ENCODE measurements at places on chromosomes 11 and 22.

DNA sequence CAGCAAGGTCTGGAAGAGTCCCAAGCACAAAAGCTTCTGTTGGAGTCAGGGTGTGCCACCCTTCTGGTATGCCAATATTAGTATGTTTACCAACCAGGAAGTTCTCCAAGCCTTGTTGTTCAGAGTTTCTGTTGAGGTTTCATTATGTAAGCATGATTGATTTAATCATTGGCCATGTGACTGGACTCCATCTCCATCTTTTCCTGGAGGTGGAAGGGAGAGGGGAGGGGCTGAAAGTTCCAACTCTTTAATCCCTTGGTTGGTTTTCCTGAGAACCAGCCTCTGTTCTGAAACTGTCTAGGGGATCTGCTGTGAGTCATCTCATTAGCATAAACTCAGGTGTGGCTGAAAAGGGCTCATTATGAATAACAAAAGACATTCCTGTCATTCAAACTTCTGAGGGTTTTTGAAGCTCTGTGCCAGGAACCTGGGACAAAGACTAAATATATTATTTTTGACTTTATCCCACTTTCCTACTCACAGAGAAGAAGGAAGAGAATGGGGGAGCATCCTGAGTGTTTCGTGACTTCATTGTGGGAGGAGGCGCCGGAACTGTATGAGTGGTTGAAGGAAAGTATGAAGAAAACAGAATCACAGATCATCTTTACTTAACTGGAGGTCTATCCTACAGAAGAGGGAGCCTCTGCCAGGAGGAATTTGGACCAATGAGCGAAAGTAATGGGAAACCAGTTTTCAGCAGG is 138.2 kb downstream of the NECTIN1 start:
- no peak for DNase-seq

- DNase-seq: no peak
Measured at GRCh38 chr11:106276859-106277436, 199.5 kb downstream of the AASDHPPT start.

DNA sequence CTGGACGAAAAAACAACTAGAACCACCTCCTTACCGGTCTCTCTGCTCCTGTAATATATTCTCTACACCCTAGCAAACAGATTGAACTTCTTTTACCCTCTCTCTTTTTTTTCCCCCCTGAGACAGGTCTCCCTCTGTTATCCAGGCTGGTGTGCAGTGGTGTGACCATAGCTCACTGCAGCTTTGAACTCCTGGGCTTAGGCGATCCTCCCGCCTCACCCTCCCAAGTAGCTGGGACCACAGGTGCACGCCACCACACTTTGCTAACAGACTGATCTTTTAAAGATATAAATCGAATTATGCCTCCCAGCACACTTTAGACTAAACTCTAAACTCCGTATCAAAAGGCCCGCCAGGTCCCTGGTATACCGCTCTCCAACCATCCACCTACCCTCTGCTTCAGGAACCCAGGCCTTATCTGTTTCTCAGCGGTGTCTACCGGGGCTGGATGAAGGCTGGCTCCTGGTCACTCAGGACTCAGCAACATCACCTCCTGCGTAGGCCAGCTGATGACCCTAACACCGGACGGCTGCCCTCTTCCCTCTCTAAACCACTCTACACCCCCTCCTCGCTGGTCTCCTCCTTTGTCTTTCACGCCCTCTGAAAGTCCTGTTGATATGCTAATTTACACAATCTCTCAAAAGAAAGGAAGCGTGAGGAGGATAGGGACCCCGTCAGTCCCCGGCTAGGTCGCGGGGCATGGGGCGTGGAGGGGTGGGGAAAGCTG is 745 bp downstream of the C22orf39 start:
- peak; percentile 21 for DNase-seq

GRCh38 chr11:83564870-83565269 is 278.7 kb upstream of the CCDC90B start:
- DNase-seq: no peak

DNA sequence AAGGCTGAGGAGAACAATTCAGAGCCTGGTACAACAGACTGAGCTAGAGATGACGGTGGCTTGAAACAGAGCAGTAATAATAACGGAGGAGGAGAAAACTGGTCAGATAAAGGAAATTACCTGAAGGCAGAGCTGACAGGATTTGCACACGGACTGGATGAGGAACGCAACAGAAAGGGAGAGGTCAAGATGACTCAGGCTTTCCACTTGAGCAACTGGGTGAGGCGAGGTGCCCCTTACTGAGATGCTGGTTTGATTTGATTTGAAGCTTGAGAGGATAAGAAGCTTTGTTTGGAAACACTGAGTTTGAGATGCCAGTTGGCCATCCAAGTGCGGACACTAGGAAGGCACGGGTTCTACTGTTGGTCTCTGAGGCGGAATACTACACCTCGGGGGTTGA is 35.4 kb upstream of the NRIP3 start:
- no peak for DNase-seq

- DNase-seq: no peak
Measured at GRCh38 chr22:19901577-19902244, 39.9 kb upstream of the COMT start.

- no peak for DNase-seq
Measured at GRCh38 chr11:64869571-64870175, 8.7 kb downstream of the EHD1 start.

DNA sequence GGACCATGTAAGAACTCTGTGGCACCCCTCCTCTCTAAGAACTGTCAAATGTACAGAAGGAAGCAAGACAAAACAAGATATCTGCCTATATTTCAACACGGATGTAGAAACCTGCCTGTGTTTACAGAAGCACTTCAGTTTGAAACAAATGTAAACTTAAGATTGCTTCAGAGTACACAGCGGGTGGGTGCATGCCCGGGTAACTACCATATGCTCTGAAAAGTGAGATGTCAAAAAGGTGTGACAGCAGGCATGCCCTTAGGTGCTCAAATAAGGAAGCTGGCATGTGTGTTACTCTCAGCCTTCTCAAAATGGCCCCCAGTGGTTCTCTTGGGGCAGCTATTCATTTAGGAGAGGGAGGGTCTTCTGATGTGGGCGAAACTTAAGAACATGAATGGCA is 5.2 kb downstream of the ACP2 start:
- DNase-seq: no peak

GRCh38 chr11:35318977-35319925 is 100.1 kb downstream of the SLC1A2 start:
- no peak for DNase-seq

DNA sequence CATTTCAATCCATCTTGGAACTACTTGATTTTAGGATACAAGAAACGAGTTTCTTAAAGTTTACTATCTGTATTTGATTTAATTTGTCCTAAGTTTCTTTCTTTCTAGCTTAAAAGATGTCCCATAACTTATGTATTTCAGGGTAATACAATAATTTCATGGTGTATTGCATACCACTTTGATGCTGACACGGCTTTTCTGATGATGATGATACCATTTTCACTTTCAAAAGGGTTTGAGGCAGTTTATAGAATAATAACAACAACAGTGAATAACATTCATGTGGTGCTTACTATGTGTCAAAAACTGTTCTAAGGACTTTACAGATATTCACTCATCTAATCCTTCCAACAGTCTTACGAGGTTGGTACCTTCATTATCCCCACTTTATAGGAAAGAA is 33.2 kb upstream of the POU2AF1 start:
- DNase-seq: no peak

- DNase-seq: no peak
Measured at GRCh38 chr22:40519948-40520331, 116.6 kb downstream of the MRTFA start.

GRCh38 chr11:43419460-43419859 is 60.7 kb downstream of the TTC17 start:
- DNase-seq: peak; percentile 22

GRCh38 chr11:118938491-118939403 is 13.0 kb upstream of the BCL9L start:
- no peak for DNase-seq

DNA sequence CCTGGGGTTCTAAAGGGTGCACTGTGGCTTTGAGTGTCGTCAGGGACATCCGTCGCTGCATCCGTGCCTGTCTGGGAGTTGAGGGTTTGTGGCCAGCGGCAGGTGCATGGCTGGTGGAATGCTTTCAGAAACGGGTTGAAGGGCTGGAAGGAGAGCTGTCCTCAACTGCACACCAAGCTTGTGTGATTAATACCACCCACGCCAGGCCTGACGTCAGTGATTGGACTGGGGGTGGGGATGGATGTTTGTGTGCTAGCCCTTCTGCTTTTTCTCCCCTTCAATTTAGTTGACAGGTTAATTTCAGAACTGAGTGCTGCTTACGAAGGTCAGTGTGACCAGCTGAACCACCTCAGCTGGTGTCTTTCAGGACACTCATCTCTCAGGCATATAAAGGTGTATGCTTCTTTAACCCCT is 3.2 kb upstream of the GAB2 start:
- no peak for DNase-seq

- no peak for DNase-seq
Measured at GRCh38 chr11:62546929-62547625, 471 bp upstream of the AHNAK start.

DNA sequence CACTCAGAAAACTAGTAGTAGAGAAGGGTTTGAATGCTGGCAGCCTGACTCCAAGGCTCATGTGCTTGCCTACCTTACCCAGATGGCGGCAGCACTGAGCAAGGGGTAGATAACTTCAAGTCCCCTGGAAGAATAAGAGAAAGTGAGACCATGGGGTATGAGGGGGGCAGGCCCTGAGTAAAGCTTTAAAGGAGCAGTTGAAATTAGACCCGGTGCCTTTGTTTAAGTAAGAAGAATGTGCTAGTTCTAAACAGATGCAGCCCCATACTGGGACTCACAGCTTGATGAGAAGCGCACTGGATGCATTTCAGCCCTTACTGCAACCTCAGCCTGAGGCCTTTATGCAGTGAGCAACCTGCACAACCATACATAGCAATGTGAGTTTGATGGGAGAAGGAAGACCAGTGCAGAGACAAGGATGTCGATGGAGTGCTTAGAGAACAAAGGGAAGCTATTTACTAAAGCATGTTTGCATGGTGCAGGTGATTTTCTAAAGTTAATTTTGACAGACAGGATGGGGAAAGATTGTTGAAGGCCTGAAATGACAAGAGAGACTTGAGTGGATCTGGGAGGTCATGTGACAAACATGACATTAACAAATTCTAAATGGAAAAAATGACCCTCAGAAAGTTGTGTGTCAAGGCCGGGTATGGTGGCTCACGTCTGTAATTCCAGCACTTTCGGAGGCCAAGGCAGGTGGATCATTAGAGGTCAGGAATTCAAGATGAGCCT is 27.1 kb upstream of the TMA7B start:
- no peak for DNase-seq

- no peak for DNase-seq
Measured at GRCh38 chr11:10201343-10201742, 92.7 kb downstream of the SBF2 start.

DNA sequence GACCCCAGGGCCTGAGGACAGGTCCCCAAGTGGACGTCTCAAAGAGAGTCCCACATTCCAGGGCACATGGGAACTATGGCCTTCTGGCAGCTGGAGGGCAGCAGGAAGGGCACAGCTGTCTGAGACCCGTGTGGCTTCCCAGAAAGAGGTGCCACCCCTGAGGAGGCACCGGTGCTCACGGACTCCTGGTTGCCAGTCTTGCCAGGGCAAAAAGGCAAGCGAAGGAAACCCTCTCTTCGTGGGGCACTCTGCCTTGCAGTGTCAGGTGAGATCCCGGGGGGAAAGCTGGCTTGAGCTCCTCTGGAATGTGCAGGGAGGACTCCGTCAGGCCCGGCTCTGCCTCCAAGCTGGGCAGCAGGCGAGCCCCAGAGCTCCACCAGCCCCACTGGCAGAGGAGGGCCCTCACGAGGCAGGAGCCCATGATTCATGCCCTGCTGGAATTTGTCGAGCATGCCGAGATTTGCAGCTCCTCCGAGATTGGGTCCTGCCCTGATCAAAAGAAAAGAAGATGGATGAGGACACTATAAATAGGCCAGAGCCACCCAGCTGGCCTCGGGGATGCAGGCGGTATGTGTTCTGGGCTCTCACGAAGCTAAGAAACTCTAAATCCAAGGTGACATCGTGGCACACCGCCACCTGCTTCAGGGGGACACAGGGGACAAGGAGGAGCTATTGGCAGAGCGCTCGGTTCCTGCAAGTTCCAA is 9.9 kb upstream of the CELSR1 start:
- DNase-seq: no peak

GRCh38 chr22:29744902-29745301 is 21.9 kb downstream of the ZMAT5 start:
- no peak for DNase-seq

DNA sequence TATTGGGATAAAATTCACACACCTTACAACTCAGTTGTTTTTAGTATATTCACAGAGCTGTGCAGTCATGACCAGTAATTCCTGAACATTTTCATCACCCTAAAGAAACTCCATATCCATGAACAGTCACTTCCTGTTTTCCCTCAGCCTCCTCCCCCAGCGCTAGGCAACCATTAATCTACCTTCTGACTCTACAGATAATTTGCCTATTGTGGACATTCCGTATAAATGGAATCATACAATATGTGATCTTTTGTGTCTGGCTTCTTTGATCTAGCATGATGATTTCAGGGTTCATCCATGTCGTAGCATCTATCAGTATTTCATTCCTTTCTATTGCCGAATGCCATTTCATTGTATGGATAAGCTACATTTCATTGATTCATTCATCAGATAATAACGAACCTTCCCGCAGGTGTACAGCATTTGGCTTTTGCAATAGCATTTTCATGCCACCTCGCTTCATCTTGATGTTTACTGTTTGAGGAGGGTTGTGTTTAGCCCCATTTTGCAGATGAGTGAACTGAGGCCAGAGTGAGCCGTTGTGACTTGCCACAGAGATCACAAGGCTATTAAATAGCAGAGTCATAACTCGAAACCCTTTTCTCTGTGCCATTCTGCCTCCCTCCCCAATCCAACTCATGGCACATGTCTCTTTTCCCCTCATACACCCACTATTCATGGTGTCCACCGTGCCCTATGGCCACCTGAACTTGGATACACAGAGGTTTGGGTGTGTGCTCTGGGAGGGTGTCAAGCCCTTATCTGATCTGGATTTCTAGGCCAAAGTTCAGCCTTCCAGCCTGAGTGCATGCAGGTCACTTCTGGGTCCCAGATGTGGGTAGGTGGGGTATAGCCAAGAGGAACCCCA is 11.1 kb upstream of the MYH9 start:
- no peak for DNase-seq

- DNase-seq: no peak
Measured at GRCh38 chr11:19697721-19698121, 14.9 kb upstream of the NAV2 start.

GRCh38 chr22:38422611-38423511 is 32.1 kb downstream of the KCNJ4 start:
- DNase-seq: no peak

- no peak for DNase-seq
Measured at GRCh38 chr22:43798492-43798891, 13.6 kb downstream of the EFCAB6 start.

DNA sequence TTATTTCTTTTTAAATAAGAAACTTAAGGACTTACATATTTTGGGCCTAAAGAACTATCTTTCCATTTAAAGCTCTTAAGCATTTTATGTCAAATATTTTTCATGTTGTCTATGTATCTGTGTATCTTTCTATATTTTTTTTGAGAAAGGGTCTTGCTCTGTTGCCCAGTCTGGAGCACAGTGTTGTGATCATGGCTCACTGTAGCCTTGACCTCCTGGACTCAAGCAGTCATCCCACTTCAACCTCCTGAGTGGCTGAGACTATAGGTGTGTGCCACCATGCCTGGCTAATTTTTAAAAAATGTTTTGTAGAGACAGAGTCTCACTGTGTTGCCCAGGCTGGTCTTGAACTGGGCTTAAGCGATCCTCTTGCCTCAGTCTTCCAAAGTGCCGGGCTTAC is 8.0 kb downstream of the STT3A start:
- no peak for DNase-seq

Data from SW 1271 (cell line).